T-helper 17 cell (primary cell): ENCODE measurements at places on chromosomes 7 and 10.

GRCh38 chr7:44101966-44102845 lies 1.9 kb upstream of the AEBP1 start:
- no peak for DNase-seq

DNA sequence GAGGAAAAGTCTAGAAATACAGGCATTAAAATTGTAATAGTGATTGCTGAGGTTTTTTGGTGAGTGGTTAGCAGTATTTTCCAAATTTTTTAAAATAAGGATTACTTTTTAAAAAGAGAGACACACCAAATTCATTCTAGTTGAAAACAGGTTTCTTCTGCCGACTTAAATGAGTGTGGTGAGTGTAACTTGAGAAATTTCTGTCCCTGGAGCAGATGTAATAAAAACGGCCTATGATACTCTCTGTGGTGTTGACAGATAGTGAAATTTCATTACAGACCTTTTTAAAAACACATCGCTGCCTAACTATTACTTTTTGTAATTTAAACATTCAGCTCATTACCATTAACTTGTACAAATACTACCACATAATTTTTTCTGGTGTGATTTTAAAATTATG lies 90.1 kb downstream of the CYP51A1 start:
- no peak for DNase-seq

DNA sequence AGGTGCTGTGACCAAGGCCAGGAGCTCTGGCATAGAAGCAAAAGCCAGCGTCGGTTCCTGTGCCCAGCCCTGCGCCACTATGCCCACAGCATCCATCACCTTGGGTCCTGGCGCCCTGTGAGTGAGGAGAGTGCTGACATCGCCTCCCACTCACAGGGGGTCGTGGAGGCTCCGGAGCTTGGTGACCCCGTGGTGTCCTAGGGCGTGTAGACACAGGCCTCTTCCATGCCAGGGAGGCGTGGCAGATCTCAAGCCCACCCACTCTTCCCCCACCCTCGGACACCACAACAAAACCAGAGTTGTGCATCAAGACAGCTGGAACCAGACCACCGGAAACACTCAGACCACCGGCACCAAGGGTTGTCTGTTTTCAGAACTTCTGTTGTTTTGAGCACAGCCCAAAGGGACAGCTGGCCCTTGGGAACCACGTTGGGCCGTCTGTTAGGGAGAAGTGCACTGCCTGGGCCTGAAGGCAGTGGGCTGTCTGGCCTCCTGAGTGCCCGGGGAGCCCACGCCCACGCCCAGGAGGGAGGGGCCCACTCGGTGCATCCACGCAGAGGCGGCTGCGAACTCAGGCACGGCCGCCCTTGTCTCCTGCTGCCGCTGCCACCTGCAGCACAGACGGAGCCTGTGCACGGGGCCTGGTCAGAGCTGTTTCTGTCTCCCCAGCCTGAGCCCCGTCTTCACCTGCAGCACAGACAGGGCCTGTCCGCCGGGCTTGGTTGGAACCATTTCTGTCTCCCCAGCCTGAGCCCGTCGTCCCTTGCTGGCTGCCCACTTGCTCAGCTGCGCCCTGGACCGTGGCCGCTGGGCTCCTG lies 106.3 kb downstream of the INPP5A start:
- no peak for DNase-seq

- no peak for DNase-seq
Measured at GRCh38 chr10:92010047-92010735, 86.6 kb downstream of the BTAF1 start.

DNA sequence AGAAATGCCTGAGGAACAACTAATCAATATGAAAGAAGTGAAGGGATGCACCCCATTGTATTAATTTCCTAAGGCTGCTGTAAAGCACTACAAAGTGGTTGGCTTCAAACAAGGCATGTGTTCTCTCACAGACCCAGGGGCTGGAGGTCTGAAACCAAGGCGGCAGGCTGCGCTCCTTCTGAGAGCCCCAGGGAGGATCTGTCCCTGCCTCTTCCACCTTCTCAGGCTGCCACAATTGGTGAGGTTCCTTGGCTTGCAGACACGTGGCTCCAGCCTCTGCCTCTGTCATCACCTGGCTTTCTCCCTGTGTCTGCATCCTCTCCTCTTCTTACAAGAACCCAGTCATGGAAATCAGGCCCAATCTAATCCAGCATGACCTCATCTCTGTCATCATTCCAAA lies 110.1 kb downstream of the TNS3 start:
- DNase-seq = no peak

DNA sequence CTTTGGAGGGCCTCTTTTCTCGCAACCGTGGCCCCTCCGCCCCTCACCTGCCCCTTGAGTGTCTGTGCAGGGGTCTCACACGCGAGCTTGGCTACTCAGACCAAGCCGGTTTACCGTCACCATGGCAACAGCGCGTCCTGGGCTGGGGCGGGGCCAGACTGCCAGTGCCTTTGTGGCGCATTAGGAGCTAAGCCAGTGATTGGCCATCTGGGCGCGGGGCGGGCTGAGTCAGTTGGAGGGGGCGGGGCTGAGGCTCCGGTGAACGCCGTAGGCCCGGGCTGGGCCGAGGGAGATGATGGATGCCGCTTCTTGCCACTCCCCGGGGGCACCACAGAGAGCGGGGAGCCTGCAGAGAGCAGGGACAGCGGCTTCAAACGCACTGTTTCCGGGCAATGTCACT lies 48.7 kb upstream of the FXYD4 start:
- DNase-seq = peak; percentile 79

DNA sequence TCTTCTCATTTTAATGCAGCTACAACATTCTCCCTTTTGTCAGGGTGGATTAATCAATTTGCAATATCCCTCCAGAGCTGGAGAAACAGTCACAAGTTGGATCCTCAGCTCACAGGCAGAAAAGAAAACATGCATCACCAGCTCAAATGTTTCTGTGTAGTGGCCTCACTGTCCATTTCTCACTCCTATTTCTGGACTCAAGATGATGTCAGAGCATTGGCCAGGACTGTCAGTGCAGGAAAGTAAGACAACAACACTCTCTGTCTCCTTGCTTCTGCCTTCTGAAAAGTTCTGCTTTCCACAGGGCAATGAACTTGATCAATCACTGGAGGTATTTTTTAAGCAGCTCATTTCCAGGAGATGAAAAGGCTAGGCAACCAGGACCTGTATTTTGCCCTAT lies 8.2 kb upstream of the SVIL start:
- no peak for DNase-seq

DNA sequence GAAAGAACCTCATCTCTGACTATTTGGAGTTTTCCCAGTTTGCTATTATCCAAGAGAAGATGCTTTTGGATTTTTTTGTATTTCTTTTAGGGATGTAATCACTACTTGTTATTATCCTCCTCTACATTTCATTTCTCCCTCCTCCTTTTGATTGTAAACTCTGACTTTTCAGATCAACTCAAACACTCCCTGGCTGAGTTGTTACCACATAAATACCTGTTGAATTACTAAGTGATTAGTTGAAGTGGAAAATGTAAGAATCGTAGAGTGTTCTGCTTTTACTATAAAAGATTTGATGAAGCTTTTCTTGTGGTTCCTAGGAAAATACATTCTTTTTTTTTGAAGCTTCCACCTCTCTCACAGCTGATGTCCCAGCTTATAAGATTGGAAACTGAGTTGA lies 164.1 kb upstream of the C1GALT1 start:
- DNase-seq = no peak

GRCh38 chr10:15842556-15843169 lies 17.6 kb downstream of the MINDY3 start:
- DNase-seq = no peak

DNA sequence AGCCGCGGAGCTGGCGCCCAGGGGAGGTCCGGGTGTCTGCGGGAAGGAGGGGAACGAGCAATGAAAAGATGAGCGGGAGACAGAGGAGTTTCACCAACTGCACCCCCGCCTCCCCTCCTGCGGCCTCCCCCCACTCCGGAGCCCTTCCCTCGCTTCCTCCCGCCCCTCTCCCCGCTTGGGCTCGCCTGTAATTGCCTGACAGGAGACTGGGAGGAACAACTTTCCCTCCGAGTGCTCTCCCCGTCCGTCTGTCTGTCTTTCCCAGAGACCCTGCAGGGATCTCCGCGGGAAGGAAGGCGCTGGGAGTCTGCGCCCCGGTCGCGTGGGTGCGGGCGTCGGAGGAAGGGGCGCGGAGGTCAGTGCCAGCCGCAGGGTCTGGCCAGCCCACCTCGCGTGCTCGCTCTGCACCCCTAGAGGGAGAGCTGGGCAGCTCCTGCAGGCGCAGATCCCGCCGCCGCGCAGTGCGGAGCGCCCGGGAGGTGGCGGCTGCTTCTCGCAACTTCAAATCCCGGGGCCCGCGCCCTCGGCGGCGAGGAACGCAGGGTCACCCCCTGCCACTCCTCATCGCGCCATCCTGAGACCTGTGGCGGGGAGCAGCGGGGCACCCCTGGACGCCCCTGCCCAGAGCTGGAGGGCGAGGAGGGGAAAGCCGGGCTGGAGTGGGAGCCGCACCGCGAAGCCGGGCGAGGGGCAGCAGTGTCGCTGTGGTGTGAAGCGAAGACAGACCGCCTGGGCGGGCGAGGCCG lies 511 bp upstream of the NRP1 start:
- no peak for DNase-seq

GRCh38 chr7:98133181-98133580 lies 26.5 kb downstream of the LMTK2 start:
- no peak for DNase-seq

GRCh38 chr7:158808126-158808525 lies 21.2 kb downstream of the ESYT2 start:
- DNase-seq = no peak

GRCh38 chr7:29565982-29566746 lies 2.5 kb downstream of the PRR15 start:
- no peak for DNase-seq

GRCh38 chr10:78744056-78744455 lies 324.7 kb upstream of the ZMIZ1 start:
- no peak for DNase-seq

DNA sequence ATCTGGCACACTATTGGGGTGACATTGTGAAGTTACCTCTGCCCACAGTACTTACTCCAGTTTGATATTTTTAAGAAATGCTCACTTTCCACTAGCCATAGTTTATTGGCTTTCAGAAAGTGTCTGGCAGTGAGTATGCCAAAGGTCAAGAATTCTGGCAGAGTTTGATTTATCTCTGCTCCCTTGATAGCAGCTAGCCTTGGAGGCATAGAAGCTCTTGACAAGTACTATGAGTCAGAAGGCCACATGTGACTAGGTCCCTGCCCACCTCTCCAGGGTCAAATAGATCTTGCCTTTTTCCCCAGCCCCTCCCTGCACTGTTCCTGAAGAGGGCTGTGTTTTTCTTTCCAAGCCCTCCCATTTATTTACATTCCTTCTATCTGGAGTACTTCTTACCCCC lies 202.2 kb downstream of the AUTS2 start:
- DNase-seq = no peak

DNA sequence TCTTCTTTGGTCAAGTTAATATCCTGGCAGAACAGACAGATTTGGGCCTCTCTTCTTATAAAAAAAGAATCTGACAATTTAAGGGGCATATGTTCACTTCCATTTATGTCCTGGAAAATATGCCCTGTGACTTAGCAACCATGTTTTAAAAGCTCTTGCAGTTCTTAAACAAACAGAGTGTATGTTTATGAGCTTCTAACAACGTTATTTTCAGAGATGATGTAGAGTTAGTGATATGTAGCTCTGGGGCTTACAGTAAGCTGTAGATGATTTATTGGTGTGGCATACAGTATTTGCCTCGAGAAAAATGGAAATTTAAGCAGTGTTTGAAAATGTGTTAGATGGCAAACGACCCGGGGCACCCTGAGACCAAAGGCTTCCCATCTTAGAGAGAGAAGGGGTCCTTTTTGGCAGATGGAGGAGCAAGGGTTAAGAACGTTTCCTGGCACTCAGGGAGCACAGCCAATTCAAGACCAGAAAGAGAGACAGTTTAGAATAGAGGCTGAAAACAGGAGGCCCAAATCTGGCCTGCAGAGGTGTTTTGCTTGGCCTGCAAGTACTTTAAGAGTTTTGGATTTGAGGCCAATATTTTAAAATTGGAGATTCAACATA lies 397.5 kb downstream of the KCNMA1 start:
- no peak for DNase-seq

DNA sequence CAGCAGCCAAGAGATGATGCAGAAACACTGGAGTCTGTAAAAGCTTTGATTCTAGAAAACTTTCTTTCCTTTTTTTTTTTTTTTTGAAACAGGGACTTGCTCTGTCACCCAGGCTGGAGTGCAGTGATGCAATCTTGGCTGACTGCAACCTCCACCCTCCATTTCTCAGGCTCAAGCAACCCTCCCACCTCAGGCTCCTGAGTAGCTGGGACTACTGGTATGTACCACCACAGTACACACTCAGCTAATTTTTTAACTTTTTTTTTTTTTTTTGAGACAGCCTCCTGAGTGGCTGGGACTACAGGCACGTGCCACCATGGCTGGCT lies 17.0 kb upstream of the BAG3 start:
- no peak for DNase-seq

- no peak for DNase-seq
Measured at GRCh38 chr7:50261593-50261992, 42.9 kb upstream of the IKZF1 start.

DNA sequence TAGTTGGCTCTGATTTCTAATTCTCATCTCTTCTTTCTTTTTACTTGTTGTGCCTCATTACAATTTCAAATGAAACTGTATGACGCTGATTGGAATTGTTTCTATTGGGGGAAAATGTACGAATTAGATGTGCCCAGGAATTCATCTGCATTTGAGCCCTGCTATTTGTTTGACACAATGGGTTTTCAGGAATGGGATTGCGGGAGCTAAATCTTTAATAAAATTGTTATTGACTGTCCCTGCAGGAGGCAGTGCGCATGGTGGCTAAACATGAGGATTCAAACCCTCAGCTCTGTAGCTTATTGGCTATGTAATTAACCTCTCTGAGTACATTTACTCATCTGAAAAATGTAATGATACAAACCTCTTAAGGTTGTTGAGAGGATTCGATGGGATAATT lies 181.6 kb downstream of the NXPH1 start:
- DNase-seq = no peak

DNA sequence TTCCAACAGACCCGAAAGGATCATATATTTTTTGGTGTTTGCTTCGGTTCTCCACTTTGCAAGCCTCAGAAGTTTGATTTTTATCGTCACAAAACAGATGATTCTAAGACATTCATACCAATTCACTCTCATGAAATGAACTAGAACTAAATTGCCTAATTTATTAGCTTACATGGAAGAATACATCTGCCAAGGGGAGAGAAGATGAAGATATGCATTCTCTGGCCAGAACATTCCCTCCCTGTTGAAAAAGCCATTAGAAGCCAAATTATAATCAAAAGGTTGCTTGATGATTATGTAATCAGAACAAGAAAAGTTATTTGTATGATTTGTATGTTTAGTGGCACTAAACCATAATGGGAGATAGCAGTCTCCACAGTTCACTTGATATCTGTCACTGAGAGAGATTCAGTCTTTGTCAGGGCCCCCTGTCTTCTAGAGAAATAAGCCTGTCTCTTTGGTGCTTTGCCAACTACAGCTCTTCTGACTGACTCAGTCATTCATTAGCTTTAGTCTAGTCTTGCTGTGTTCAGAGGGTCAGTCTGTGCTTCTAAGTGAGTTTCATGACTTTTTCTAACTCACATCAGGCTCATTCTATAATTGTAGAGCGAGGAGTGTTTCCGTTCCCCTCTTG lies 95.3 kb upstream of the GNAI1 start:
- DNase-seq = no peak

GRCh38 chr10:104300736-104301292 lies 31.8 kb downstream of the GSTO2 start:
- no peak for DNase-seq

GRCh38 chr10:70991140-70992124 lies 103.1 kb upstream of the PCBD1 start:
- DNase-seq = no peak

- DNase-seq = no peak
Measured at GRCh38 chr7:14054125-14054524, 64.7 kb upstream of the ETV1 start.
